Lung (tissue), 17 donors: ENCODE measurements at places on chromosomes 4 and X. TPM values are rescaled to one million over a fixed set of nuclear protein-coding genes. Genes with fewer than 3 reads are reported as not detected.

The SMARCA1 gene
- total RNA-seq = 104 TPM

The CDS1 gene
- 32.7 TPM for total RNA-seq

The NPY2R gene
- not detected for total RNA-seq

DNA sequence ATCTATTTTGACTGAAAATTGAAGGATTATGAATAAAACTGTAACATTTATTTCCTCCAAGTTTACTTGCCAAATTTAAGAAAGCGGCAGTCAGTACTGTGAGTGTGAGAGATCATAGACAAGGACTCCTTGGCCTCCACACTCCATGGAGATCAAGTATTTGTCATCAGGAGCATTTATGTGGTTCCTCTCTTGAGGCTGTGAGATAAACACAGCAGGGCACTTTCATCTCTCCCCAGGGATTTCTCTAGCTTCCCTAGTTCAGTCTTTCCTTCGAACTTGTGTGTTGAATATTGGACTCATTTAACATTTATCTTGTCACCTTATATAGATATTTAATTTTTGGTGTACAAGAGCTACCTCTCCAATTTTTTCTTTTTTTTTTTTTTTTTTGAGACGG lies 40.8 kb downstream of the PDE5A start:
- no peak overlapping the region for H3K27ac ChIP-seq
- no peaks in the 10 kb centered on the region for H3K27me3 ChIP-seq
- no peak overlapping the region for H3K4me3 ChIP-seq
- H3K4me1 ChIP-seq = peaks cover 2% of the 10 kb centered on the region
- DNase-seq = no peak

- H3K27me3 ChIP-seq = no peaks in the 10 kb centered on the region
- DNase-seq = no peak
- H3K4me1 ChIP-seq = no peaks in the 10 kb centered on the region
- peaks cover 48% of the 10 kb centered on the region for H3K36me3 ChIP-seq
- no peak overlapping the region for H3K4me3 ChIP-seq
- H3K27ac ChIP-seq = no peak overlapping the region
Observed at GRCh38 chr4:153623491-153623890, 60.6 kb upstream of the TLR2 start.
